ENCODE measurements at places on chromosomes 3 and 15. TPM values are rescaled to one million over a fixed set of nuclear protein-coding genes. Genes with fewer than 3 reads are reported as not detected.

MORC1 gene
- total RNA-seq, result not detected

BDH1 gene
- 14.6 TPM for total RNA-seq

- H3K4me3 ChIP-seq, result no peak overlapping the region
- H3K4me1 ChIP-seq, result peaks cover 11% of the 10 kb centered on the region
- H3K27ac ChIP-seq, result no peak overlapping the region
- no peaks in the 10 kb centered on the region for H3K36me3 ChIP-seq
- no peak for DNase-seq
- H3K27me3 ChIP-seq, result peaks cover 41% of the 10 kb centered on the region
Observed at GRCh38 chr3:77040926-77041722, 1.2 kb downstream of the ROBO2 start.

GRCh38 chr15:32851572-32851971 lies 133.8 kb downstream of the GREM1 start:
- no peak overlapping the region for H3K27ac ChIP-seq
- no peaks in the 10 kb centered on the region for H3K27me3 ChIP-seq
- no peak for DNase-seq
- H3K36me3 ChIP-seq, result no peaks in the 10 kb centered on the region

PAQR5 gene
- 2.0 TPM for total RNA-seq

MAP1A gene
- total RNA-seq, result 12.8 TPM

DIPK2A gene
- 30.2 TPM for total RNA-seq
